Activated CD4-positive, alpha-beta T cell treated with anti-CD3 and anti-CD28 coated beads, Interleukin-2, amount 50 U/mL, for 16 hours (primary cell): ENCODE measurements at places on chromosomes 3 and 15.

- peak; percentile 87 for DNase-seq
Measured at GRCh38 chr3:48268381-48268935, 27.6 kb downstream of the ZNF589 start.

DNA sequence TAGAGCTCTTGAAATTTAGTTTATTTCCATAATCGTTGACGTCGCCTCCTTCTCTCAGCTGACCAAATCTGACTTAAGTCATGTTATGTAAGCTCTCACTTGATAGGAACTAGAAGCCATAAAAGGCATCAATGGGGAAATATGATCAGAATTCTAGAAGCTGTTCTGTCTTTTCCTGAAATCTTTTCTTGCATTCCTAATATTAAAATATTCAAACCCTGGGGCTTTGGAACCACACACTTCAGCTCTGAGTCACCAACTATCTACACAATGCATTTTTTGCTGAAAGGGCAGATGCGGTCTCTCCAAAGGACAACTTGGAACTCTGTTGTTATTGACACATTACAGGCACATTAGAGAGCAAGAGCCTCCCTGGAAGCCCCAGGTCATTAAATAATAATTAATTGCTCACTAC is 91.3 kb downstream of the LARS2 start:
- DNase-seq = no peak

DNA sequence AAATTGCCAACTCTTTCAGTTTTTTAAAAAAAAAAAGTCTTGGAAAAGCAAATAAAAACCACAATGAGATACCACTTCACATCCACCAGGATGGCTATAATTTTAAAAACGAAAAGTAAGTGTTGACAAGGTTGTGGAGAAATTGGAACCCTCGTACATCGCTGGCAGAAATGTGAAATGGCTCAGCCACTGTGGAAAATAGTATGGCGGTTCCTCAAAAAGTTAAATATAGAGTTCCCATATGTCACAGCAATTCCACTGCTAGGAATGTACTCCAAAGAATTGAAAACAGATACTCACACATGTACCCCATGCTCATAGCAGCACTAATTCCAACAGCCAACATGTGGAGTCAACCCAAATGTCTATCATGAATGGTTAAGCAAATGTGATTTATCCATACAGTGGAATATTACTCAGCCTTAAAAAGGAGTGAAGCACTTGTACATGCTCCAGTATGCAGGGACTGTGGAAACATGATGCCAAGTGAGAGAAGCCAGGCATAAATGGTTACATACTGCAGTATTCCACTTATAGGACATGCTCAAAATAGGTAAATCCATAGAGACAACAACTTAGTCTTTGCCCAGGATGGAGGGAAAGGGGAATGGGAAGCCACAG is 73.8 kb upstream of the PCSK6 start:
- DNase-seq = no peak

GRCh38 chr15:79132770-79133169 is 42.2 kb upstream of the RASGRF1 start:
- no peak for DNase-seq

- no peak for DNase-seq
Measured at GRCh38 chr15:57297163-57297593, 79.1 kb upstream of the CGNL1 start.

DNA sequence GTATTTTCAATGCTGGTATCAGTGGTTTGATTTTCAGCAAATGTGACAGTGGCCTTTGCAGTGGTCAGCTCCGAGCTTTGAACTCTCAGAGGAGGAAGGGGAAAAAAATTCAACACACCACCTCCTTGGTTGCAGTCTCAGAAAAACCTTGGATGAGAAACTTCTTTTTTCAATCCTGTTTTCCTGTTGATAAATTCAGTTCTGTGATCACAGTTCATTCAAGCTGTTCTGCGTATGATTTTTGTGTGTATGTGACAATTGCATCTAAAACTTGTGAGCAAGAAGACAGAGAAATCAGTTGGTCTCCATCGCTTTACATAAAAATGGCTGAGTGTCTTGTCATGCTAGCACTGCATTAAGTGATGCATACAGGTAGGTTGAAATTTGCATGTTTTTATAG is 19.2 kb downstream of the ZBTB38 start:
- DNase-seq = no peak

DNA sequence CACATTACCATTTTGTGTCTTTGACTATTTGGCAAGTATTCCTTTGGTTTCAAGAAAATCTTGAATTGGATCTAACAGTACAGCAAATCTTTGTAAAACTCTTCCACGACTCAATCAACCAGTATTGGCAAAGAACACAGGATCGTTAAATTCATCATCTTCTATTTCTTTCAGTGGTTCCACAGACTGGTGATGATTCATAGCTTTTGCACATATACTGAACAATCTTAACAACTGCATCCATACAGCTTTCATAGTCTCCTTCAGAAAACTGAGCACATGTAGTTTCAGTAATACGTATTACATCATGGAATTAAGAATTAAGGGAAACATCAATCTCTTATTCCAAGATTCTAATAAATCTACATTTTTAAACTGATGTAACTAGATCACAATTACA is 91.6 kb upstream of the LIPC start:
- DNase-seq = no peak
